Neural crest cell (in vitro differentiated cells): ENCODE measurements at places on chromosomes 5 and 9. TPM values are rescaled to one million over a fixed set of nuclear protein-coding genes. Genes with fewer than 3 reads are reported as not detected.

- H3K27ac ChIP-seq, result no peak overlapping the region
- no peak overlapping the region for H3K4me3 ChIP-seq
- no peak for DNase-seq
- no peaks in the 10 kb centered on the region for H3K27me3 ChIP-seq
- H3K4me1 ChIP-seq, result peaks cover 23% of the 10 kb centered on the region
- H3K36me3 ChIP-seq, result no peaks in the 10 kb centered on the region
Measured at GRCh38 chr9:21579247-21579671, 97.1 kb upstream of the IFNE start.

GRCh38 chr5:137600721-137601360 lies 101.7 kb upstream of the SPOCK1 start:
- no peaks in the 10 kb centered on the region for H3K36me3 ChIP-seq
- peak overlapping the region; percentile 39 for H3K27ac ChIP-seq
- no peaks in the 10 kb centered on the region for H3K4me1 ChIP-seq

DNA sequence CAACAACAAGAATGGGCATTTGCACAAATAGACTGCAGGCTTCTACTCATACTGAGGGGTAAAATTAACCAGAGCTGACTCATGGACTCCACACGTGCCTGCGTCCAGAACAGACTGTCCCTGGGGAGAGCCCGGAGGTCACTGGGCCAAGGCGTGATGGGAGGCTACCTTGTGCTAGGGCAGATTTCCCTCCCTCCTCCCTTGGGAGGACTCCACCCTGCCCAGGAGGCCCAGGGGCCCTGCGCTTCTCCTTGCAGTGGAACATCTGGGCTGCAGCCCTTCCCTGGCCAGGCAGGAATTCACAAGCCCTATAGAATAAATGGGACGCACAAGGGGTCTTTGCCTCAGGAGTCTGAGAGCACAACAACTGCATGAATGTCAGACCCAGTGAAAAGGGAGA lies 35.6 kb downstream of the IRX2 start:
- no peak overlapping the region for H3K27ac ChIP-seq
- no peak overlapping the region for H3K4me3 ChIP-seq
- no peaks in the 10 kb centered on the region for H3K27me3 ChIP-seq
- H3K4me1 ChIP-seq, result peaks cover 4% of the 10 kb centered on the region
- no peaks in the 10 kb centered on the region for H3K36me3 ChIP-seq

GRCh38 chr9:75002422-75003023 lies 25.6 kb downstream of the CARNMT1 start:
- no peak for DNase-seq
- peaks cover 10% of the 10 kb centered on the region for H3K4me1 ChIP-seq
- H3K4me3 ChIP-seq, result no peak overlapping the region

GRCh38 chr9:89637787-89638186 lies 33.0 kb downstream of the GADD45G start:
- H3K27ac ChIP-seq, result no peak overlapping the region
- DNase-seq, result no peak
- no peak overlapping the region for H3K4me3 ChIP-seq
- no peaks in the 10 kb centered on the region for H3K36me3 ChIP-seq

- no peak overlapping the region for H3K4me3 ChIP-seq
- peaks cover 2% of the 10 kb centered on the region for H3K27me3 ChIP-seq
Measured at GRCh38 chr5:150272531-150272930, 17.0 kb downstream of the CAMK2A start.

GRCh38 chr9:2939368-2939767 lies 95.5 kb upstream of the PUM3 start:
- H3K27ac ChIP-seq, result no peak overlapping the region
- no peaks in the 10 kb centered on the region for H3K36me3 ChIP-seq
- H3K27me3 ChIP-seq, result peaks cover 3% of the 10 kb centered on the region

DNA sequence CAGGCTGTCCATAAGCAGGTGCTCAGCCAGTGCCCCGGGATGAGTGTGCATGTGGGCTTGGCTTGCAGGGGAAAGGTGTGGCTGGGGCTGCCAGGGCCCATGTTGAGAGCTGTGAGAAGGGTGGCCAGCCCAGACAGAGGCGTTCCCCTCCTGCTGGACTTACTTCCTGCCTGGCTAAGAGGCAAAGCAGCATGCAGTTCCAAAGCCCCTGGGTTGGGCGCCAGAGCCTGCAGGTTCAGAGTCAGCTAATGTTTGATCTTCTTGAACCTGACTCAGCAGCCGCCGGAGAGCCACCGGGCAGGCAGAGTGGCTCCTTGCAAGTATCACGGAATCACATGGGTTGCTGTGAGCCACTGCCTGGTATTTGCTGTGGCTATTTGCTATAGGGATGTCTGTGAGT lies 168.4 kb upstream of the MAP1B start:
- DNase-seq, result no peak
- no peaks in the 10 kb centered on the region for H3K36me3 ChIP-seq
- peak overlapping the region; percentile 38 for H3K27ac ChIP-seq
- H3K4me3 ChIP-seq, result no peak overlapping the region

DNA sequence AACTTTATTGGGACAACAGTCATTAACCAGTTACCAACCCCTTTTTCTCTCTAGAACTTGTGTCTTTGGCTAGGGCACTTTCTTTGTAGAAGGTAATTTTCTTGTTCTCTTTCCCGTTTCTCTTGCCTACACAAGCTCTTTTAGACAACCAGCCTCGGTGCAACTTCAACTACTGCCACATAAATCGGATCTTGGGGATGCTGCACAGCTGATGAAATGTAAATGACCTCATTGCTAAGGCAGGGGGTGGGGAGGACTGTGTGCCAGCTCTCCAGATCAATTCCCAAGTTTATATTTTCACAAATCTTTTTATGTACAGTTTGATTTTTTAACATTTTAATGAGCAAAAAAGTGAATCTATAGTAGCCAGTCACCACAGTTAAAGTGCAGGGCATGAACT lies 157.6 kb downstream of the DENND1A start:
- H3K4me1 ChIP-seq, result peaks cover 19% of the 10 kb centered on the region
- peaks cover 2% of the 10 kb centered on the region for H3K27me3 ChIP-seq
- no peak overlapping the region for H3K4me3 ChIP-seq
- no peak for DNase-seq

- H3K27me3 ChIP-seq, result no peaks in the 10 kb centered on the region
- H3K36me3 ChIP-seq, result peaks cover 5% of the 10 kb centered on the region
- no peak overlapping the region for H3K4me3 ChIP-seq
- H3K27ac ChIP-seq, result no peak overlapping the region
Measured at GRCh38 chr9:36632892-36633291, 60.2 kb downstream of the MELK start.

SLC12A2 gene
- 31.3 and 31.7 TPM in 2 replicates for total RNA-seq

TAL2 gene
- total RNA-seq, result 7.4 and 8.4 TPM in 2 replicates

DNA sequence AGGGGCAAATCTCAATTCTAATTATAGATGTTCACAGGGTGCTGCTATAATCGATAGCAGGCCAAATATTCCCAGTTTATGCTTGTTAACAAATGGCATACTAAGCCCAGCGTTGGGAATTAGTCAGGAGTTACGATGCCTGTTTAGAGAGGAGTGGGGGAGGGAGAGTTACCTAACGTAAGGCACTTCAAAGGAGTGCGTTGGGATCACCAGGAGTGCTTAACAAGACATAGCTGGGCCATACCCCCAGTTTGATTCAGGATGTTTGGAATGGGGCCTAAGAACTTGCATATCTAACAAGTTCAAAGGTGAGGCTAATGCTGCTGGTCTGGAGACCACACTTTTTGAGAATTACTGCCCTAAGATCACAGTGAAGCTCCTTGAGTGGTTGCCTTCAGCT lies 14.5 kb upstream of the SRP19 start:
- H3K36me3 ChIP-seq, result peaks cover 13% of the 10 kb centered on the region
- H3K27ac ChIP-seq, result no peak overlapping the region
- peaks cover under 1% of the 10 kb centered on the region for H3K27me3 ChIP-seq
- peaks cover 4% of the 10 kb centered on the region for H3K4me1 ChIP-seq

DNA sequence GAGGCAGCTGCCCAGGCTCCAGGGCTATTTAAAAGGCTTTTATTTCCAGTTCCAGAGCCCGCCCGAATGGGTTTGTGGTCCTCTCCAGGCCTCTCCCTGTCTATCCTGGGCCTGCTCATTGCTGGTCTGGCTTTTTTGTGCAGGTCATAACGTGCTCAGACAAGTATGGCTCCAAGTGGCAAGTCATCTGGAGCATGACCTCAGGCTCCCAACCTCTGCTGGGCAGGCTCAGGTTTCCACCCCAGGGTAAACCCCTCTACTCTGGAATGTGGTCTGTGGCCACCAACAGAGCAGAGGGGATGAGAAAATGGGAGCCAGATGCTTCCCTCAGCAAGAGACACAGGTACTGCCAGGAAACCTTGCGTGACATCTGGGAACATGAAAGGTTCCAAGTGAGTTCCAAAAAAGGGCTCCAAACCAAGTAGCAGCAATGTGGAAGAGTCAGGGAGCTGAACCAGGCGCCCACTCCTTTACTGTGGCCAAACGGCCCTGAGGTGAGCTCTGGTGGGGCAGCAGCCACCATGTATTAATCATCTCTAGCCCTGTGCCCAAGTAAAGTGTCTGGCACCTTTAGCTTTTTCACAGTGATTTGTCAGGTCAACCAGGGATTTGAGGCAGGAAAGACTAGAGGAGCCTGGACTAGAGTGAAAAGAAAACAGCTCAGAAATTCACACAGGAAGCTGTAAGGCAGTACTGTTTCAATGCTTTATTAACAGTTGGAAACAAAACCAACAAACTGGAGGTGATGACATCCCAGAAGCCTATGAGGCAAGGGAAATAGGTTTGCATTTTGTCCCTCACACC lies 25.7 kb downstream of the PCDHGC5 start:
- peak overlapping the region; percentile 90 for H3K27ac ChIP-seq
- peaks cover 87% of the 10 kb centered on the region for H3K4me1 ChIP-seq
- no peaks in the 10 kb centered on the region for H3K27me3 ChIP-seq
- no peak for DNase-seq
- H3K4me3 ChIP-seq, result peak overlapping the region; percentile 87

DNA sequence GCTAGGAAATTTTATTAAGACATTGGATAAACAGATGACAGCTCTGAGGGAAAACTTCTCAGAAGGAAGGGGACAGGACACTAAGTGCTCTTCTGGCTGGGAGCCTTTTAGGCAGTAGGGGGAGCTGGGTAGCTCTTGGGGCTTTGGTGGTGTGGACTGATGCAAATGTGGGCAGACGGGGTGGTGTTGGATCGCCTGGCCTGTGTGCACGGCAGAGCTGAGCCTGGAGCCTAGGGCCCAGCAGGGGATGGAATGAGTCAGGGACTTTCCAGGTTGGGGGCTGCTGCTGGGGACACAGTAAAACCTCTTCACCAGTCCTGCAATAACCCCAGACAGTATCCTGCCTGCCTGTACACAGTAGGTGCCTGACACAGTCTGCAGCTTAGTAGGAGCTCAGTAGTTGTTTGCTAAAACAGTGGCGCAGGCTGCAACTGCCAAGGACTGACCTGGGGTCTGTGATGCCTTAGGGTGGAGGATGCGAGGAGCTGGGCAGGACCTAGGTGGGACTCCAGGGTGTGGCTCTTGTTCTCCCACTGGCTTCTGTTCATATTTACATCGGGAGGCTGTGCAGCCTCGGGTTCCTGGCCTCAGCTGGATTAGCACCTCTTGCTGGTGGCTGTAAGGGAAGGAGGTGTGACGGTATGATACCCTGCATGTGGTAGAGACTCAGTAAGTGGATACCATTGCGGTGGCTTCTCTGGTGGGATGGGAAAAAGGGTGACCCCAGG lies 83.8 kb downstream of the DAB2IP start:
- no peak overlapping the region for H3K27ac ChIP-seq
- peaks cover 24% of the 10 kb centered on the region for H3K27me3 ChIP-seq
- no peak for DNase-seq

- DNase-seq, result no peak
- H3K27ac ChIP-seq, result no peak overlapping the region
- no peak overlapping the region for H3K4me3 ChIP-seq
Measured at GRCh38 chr9:90858457-90858901, 56.9 kb downstream of the SYK start.

- DNase-seq, result no peak
- H3K4me1 ChIP-seq, result peaks cover 38% of the 10 kb centered on the region
- no peaks in the 10 kb centered on the region for H3K27me3 ChIP-seq
Measured at GRCh38 chr5:6483880-6484382, 35.3 kb downstream of the UBE2QL1 start.

GRCh38 chr5:24068524-24068923 lies 561.1 kb downstream of the PRDM9 start:
- H3K27me3 ChIP-seq, result no peaks in the 10 kb centered on the region
- no peaks in the 10 kb centered on the region for H3K36me3 ChIP-seq
- H3K4me1 ChIP-seq, result no peaks in the 10 kb centered on the region
- H3K27ac ChIP-seq, result no peak overlapping the region
- DNase-seq, result no peak
- no peak overlapping the region for H3K4me3 ChIP-seq

PRRX2 gene
- 0.65 and 0.68 TPM in 2 replicates for total RNA-seq

DNA sequence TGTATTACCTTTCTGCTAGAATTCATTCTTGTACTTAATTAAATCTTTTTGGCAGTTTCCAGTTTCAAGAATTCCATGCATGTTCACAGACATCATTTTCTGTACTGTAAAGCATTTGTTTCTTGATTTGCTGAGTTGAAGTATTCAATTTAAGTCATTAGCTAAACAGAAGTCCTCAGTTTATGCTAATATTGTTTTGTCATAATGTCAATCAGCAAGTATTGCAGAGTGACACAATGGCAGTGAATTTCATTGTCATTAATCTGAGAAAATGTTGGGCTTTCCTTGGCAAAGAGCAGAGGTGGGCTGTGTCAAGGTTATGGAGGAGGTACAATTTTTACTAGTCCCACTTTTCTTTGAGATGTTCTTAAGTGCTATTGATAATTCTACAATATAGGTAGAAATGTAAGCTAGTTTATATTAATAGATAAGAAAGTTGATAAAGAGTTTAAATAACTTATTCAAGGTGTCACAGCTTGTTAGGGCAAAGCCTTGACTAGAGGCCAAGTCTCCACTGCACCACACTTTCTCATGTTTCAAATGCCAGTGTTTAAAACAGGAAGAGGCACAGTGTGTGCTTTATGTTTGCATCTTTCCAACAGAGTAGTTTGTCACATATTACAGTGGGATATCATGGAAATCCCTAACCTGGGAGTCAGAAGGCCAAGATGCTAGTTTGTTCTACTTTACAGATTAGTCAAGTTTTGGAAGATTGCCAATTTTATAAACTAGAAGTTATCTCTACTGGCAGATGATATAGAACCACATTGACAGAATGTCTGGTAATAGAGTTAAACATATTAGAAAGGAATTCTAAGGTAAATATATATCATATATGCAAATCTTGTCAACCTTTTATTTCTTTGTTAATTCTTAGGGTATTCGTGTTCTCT lies 56.3 kb downstream of the SLF1 start:
- no peak for DNase-seq
- H3K4me3 ChIP-seq, result no peak overlapping the region
- peaks cover 6% of the 10 kb centered on the region for H3K36me3 ChIP-seq
- H3K27ac ChIP-seq, result no peak overlapping the region

SPAAR gene
- not detected in 2 replicates for total RNA-seq
